ENCODE measurements at places on chromosomes 7 and 10.
A peak's percentile ranks its signal among the peaks of the same experiment; 100 is the strongest.

GRCh38 chr10:49653273-49653929 lies 26.1 kb upstream of the C10orf53 start:
- DNase-seq = no peak

GRCh38 chr7:25124465-25125136 lies 459 bp downstream of the CYCS start:
- no peak for DNase-seq

DNA sequence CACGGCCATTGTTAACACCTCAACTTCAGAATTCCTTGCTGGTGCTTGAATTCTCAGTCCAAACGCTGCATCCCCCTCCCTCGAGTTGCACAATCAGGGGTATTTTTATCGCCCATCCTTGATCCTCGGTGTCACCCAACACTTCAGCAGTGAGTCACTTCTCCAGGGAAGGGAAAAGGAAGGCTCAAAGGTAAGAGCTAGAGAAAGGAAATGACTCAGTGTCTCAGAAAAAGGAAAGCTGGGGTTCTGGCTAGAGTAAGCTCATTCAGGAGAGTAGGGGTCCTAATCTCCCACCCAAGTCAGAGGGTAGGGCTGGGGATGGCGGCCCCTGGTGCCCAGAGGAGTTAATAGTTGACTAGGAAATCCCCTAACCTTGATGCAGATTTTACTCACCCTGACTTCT lies 39.8 kb upstream of the TRIM8 start:
- DNase-seq = no peak

DNA sequence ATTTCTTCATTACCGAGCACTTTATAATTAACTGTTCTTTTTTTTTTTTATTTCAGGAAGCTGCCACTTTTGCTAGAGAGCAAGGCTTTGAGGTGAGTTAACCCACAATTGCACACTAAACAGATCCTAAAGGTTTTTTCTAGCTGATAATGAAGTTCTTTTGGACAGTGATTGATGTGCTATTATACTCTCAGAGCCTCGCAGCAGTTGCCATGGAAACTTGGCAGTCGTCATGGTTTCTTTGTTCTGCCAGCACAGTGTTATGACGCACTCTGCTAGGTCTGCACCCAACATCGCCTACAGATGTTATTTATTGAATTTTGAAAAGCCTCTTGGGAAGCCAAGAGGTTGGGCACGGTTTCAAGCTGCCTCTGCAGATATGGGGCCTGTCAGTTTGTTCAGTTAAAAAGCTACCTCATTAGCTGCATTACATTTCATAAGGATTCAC lies 237.2 kb upstream of the KAT6B start:
- peak; percentile 87 for DNase-seq

GRCh38 chr10:97920865-97921264 lies 71.2 kb downstream of the GOLGA7B start:
- DNase-seq = no peak

DNA sequence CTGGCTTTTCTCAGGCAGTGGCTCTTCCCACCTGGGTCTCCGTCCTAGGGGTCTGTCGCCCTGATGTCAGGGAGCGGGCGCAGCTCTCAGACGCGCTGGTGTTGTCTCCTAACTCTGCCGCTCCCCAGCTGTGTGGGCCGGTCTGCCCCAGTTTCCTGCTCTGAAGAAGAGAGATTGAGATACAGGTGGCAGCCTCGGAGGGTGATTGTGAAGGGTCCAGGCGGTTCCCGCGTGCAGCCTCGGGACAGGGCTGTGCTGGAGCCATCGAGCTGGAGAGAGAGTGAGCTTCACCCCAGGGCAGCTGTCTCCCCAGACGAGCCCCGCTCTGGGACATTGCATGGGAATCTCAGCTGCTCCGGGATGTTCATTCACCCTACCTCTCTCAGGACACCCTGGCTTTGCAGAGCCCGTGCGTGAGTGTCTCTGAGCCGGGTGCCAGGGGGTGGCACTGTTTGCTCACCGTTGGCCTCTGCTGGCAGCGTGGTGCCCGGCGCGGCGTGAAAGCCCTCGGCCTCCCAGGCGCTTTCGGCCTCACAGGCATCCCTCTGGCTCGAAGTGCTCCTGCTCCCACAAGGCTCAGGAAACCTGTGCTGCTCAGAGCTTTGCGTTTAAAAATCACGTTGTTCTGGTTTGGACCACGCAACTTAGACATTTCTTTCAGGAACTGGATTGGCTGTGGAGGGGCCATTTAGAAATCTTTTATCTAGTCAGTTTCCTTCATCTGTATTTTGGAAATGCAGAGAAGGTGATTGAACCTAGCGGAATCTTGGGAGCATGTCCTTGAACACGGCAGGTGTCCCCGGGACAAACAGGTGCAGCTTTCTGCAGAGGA lies 33.8 kb upstream of the ZFAND2A start:
- no peak for DNase-seq

GRCh38 chr7:2431260-2431867 lies 28.0 kb downstream of the CHST12 start:
- DNase-seq = no peak

DNA sequence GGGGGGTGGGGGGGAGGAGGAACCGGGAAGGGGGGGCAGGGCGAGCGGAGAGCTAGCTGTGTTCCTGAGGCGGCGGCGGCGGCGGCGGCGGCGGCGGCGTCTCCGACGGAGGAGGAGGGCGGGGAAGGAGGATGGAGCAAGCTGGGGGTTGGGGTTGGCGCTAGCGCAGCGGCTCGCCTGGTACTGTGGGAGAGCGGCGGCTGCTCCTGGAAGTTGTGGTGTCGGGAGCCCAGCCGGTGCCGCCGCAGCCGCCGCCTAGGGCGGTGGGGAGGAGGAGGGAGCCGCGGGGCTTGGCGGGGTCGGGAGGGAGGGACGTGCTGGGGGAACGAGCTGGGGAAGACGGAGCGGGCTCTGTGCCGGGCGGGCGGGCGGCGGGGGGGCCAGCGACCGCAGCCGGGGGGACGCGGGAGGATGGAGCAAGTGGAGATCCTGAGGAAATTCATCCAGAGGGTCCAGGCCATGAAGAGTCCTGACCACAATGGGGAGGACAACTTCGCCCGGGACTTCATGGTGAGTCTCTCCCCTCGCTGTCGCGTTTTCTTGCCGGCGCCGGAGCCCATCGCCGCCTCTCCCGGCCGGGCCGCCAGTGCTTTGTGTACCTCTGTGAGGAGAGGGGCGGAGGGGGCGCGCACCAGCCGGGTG lies at the start of gene PTPN12:
Gene PTPN12 (plus strand): TSS at position 160 of the 642 bp plus-strand sequence. CDS start 252 bp downstream, at position 412.
- no peak for DNase-seq

DNA sequence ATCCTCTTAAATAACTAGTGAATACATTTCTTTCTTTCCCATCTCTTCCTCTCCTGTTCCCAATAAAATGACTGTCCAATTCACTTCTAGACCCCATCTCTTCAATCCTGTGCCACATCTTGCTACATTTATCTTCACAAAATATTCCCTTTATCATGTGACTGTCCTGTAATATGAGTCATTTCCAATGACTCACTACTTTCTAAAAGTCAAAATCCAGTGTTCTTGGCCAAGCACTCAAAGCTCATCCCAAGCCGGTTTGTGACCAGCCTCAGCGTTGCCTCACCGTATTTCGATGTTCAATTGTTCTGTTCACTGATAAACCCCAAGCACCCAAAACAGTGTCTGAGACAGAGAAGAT lies 104.7 kb downstream of the PARD3 start:
- no peak for DNase-seq

GRCh38 chr7:37923996-37924395 lies 3.6 kb downstream of the EPDR1 start:
- DNase-seq = no peak

DNA sequence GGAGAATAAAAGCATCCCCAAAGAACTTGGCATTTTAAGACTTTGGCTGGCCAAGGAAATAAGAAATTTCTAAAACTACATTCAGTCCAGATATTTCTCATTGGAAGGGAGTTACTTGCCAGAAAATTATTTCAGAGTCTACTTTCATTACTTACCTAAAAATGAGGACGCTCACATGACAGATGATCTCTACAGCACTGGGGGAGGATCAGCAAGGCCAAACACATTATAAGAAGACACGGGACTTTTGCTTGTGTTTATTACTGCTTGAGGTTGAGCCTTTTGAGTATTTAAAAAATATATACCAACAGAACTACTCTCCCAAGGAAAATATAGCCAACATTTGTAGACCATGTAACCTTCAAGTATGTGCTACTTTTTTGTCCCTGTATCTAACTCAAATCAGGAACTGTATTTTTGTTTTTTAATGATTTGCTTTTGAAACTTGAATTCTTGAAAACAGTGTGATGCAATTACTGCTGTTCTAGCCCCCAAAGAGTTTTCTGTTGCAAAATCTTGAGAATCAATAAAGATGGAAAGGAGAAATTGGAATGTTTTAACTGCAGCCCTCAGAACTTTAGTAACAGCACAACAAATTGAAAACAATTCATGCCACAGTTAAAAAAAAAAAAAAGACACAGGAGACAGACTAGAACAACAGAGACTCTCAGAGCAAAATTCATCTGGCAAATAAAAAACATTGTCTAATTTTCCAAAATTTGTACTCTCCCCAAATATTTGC lies 128.1 kb downstream of the ZNF438 start:
- DNase-seq = no peak

- no peak for DNase-seq
These were observed 99.9 kb downstream of the CTBP2 start for GRCh38 chr10:125060482-125060825.

DNA sequence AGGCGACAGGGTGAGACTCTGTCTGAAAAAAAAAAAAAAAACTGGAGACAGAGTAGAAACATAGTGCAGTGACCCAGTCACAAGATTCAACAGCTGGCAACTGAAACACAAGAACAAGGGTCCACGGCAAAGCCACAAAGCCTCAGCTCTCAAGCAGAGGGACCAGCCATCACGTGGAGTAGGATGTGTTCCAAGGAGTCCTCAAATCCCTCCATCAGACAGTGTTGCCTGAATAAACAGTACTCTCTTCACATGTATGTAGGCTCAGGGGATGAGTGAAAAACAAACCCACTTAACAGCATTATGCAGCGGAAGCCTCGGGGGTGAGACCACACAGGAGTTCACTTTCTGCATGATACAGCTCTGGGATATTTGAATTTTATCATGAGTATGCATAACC lies 62.0 kb downstream of the SLIT1 start:
- DNase-seq = no peak

- DNase-seq = no peak
These were observed 82.8 kb downstream of the GLCCI1 start for GRCh38 chr7:8051373-8051772.

DNA sequence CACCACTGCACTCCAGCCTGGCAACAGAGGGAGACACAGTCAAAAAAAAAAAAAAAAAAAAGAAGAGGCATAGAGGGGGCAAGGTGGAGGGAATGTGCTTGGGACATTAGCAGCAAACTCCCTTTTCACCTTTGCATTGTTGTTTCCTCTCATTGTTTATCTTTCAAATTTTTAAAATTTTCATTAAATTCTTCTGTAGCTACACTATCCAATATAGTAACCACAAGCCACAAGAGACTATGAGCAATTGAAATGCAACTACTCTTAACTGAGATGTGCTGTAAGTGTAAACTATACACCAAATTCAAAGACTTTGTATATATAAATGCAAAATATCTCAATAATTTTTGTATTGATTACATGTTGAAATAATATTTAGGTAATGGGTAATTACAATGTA lies 43.4 kb downstream of the EBLN1 start:
- no peak for DNase-seq

GRCh38 chr7:55432939-55433784 lies 68.0 kb downstream of the LANCL2 start:
- no peak for DNase-seq

DNA sequence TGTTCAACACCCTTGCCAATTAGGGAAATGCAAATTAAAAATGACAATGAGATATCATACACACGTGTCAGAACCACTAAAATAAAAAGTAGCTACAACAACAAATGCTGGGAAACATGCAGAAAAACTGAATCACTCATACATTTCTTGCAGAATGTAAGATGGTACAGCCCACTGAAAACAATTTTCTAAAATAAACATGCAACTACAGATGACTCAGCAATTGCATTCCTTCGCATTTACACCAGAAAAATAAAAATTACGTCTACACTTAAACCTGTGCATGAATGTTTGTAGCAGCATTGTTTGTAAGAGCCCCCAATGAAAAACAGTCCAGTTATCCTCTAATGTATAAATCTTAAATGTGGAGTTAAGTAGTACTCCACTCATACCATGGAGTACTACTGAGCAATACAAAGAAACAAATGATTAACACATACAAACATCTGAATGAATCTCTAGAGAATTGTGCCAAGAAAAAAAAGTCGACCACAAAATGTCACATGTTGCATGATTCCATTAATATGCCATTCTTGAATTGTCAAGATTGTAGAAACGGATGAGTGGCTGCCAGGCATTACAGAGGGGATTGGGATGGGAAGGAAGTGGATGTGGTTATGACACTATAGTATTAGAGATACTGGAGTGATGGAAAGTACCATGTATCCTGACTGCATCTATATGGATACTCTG lies 134.6 kb upstream of the NPSR1 start:
- DNase-seq = no peak

DNA sequence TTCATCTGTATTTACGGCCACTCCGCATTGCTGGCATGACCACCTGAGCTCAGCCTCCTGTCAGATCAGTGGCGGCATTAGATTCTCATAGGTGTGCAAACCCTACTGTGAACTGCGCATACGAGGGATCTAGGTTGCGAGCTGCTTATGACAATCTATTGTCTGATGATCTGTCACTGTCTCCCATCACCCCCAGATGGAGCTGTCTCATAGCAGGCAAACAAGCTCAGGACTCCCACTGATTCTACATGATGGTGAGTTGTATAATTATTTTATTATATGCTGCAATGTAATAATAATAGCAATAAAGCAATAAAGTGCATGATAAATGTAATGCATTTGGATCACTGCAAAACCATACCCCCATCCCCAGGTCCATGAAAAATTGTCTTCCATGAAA lies 1172.9 kb upstream of the AUTS2 start:
- DNase-seq = no peak

DNA sequence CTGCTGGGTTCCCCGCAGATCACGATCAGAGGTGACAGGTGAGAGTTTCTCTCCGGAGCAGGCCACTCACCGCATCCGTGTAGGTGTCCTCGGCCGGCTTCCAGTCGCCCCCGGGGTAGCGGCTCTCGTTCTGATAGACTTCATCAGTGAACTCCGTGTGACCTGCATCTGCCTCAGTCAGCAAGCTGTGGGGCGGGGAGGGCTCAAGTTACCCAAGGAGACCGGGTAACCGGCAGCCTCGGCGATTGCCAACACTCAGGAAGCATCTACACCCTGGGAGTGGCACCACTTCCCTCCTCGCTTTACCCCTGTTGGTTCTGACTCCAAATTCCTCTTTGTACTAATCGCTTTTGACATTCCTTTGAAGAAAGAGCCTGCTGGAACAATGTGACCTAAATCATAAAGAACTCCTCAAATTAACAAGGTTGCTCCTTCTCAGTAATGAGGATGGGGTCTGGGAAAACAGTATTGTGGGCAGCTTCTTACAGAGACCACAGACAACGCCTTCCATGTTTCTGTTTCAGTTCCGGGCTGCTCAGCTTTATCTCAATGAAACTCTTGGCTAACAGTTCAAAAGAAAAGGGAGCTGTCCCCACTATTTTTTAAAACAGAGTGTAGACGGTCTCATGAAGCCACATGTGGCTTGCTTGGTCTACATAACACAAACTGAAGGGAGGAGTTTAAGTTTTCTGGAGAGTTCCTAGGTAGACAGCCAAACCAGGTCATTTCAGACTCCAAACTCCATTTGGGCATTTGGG lies 118.1 kb downstream of the MYOF start:
- no peak for DNase-seq
